Cerebellar nuclear complex (tissue), 1 donor: ENCODE measurements at places on chromosomes 16 and 17.

GRCh38 chr16:78127130-78127529 is 27.7 kb downstream of the WWOX start:
- no peak for DNase-seq

DNA sequence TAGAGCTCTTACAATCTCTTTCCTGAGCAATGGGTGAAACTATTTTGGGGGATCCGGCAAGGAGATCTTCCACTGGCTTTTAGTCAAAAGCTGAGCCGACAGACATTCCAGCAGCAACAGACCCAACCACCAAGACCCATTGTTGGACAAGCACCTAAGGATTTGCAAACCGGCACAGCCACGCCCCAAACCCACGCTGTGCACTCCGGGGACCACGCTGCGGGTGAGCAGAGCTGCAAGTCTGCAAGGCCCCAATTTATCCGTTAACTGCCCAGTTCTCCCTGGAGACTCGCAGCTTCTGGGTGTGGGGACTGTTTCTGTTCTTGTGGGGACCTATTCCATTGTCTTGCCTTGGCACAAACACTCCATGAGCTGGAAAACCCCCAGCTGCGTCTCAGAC is 45.9 kb downstream of the C16orf95 start:
- DNase-seq = no peak

- DNase-seq = no peak
Observed at GRCh38 chr17:16352303-16352666, 984 bp downstream of the CENPV start.

- DNase-seq = no peak
Observed at GRCh38 chr17:70102531-70102930, 27.5 kb downstream of the KCNJ16 start.

- DNase-seq = no peak
Observed at GRCh38 chr17:10751563-10751962, 21.7 kb upstream of the TMEM220 start.

DNA sequence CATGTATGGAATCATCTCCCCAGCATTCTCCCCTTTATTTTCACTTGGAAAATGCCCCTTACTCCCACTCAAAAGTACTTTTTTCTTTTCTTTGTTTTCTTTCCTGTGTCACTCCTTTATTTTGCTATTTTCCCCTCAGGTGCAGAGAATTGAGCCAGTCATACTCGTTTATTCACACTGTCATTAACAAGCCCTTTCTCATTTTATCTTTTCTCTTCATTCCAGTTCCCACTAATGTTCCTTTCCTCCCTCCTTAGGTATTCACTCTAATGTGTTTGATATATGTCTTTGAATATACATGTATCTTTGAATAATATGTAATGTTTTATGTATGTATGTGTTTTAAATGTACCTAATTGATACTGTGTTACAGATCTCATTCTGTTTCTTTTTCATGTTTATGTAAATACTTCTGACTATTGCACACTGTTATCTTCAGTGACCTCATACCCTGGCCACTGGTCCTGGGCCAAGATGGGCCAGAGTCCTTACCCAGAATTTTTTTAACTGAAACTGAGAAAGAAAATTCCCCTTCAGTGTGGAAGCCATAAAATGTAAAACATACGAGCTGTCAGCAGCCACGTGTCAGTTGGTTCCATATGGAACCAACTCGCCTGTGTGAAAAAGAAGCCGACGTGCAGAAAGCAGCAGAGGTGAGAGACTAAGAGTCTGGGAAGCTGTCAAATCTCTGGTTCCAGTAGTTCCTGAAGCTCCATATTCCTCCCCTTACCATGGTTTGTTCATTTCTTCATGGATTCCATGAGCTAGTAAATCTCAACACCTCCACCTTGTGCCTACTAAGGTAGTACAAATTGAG is 5.8 kb downstream of the SRR start:
- DNase-seq = no peak

DNA sequence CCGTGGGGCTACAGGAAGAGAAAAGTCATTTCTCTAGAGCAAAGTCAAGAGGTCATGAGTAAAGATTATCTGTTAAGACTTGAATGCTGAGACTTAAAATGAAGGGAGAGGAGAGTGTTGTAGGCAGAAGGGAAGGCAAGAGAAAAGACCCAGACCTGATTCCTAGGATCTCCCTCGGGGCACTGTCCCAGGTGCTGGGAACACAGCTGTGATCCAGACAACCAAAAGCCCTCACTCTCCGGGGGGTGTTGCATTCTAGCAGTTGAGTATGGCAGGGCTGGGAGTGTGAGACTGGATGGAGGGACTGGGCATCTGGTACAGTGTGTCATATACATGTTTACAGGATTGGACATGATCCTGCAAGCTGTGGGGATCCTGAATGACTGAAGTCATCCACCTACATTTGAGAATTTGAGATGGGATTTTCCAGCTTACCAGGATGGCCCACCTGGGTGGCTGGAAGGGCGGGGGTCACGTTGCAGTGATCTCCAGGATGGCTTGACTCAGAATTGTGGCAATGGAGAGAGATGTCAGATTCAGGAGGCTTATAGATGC is 29.1 kb downstream of the ARSG start:
- no peak for DNase-seq

- no peak for DNase-seq
Observed at GRCh38 chr17:77002103-77003045, 134.2 kb downstream of the MGAT5B start.

GRCh38 chr16:12819126-12820117 is 15.7 kb upstream of the CPPED1 start:
- DNase-seq = no peak

GRCh38 chr16:31009894-31010584 is 399 bp downstream of the STX1B start:
- DNase-seq = no peak

DNA sequence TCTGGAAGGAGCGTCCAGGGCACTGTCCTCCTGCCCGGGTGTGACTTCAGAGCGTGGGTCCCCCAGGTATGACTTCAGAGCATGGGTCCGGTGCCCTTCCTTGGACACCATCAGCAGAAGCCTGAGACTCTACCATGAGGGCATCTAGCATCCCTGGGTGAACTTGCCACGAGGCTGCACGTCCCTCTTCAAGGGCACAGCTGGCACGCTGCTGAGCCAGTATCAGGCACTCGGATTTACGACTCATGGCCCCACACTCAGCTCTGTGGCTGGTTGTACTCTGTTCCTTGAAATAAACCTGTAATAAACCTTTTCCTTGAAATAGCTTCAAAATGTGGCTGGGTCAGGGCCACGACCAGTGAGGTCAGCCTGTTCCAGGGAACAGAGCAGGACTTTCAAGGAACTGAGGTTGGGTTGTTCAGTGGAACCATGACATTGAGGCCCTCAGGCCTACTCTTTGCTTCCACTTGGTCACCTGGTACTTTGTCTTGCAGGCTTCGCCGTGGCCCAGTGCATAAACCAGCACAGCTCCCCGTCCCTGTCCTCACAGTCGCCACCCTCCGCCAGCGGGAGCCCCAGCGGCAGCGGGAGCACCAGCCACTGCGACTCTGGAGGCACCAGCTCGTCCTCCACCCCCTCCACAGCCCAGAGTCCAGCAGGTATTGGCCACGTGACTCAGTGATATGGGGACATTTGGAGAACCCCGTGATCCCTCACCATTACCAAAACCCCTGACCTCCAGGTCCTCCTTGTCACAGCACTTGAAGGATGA is 89.9 kb downstream of the SOCS1 start:
- DNase-seq = no peak

DNA sequence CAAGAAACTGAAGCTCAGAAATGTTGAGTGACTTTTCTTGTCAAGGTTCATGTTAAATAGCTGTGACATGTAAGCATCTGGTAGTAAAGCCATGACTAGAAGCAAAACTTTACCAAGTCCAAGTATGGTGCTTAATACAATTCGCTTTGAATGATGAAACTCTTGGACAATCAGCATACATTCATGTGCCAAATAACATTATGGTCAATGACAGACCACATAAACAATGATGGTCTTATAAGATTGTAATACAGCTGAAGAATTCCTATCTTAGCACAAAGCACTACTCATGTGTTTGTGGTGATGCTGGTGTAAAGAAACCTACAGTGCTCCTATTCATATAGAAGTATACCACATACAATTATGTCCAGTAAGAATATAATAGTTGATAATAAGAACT is 97.1 kb upstream of the RPRML start:
- no peak for DNase-seq

- peak; percentile 74 for DNase-seq
Observed at GRCh38 chr16:75116081-75116910, at the start of gene LDHD. TSS of gene LDHD (minus strand) at chr16:75116780. CDS start at chr16:75116720, 60 bp downstream.

- no peak for DNase-seq
Observed at GRCh38 chr16:21940570-21940969, 12.6 kb upstream of the UQCRC2 start.
